ENCODE measurements at places on chromosomes 2 and 18.

- DNase-seq: peak; percentile 25
Observed at GRCh38 chr2:185618625-185619024, 120.0 kb upstream of the FSIP2 start.

DNA sequence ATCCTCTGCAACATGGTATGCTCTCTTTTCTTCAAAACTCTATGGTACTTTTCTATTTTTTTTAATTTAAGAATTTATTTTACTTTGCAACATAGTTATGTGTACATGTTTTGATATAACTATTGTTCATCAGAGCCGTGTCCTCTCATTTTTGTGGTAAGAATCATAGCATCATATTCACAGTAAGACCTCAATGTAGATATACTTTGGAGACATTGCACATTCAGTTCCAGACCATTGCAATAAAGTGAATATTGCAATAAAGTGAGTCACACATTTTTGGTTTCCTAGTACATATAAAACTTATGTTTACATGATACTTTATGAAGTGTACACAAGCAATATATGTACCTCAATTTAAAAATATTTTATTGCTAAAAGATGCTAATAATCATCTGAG is 22.7 kb upstream of the LINC00305 start:
- DNase-seq: peak; percentile 47

DNA sequence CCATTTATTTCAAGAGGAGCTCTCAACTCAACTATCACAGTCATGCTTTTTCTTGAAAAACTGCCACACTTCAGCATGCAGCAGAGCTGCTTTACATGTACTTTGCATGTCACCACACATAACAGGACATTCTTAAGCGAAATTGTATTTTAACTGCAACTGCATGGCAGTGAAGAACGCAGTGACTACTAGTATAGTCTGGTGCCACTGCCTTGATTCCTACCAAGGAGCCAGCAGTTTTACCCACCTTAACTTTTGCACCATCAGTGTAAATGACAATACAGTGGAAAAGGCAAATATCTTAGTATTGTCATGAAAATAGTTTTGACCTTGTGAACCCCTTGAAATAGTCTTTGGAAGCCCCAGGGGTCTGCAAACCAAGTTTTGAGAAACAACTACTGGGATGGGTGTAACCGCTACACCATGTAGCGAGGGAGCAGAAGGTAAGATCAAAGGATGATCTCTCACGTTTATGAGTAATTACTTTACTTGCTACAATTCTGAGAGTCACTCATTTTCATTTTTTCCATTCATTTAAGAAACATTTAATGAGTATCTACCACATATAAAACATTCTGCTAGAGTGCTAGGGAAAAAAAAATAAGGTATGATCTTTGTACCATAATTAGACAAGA is 32.3 kb upstream of the MPP4 start:
- no peak for DNase-seq

DNA sequence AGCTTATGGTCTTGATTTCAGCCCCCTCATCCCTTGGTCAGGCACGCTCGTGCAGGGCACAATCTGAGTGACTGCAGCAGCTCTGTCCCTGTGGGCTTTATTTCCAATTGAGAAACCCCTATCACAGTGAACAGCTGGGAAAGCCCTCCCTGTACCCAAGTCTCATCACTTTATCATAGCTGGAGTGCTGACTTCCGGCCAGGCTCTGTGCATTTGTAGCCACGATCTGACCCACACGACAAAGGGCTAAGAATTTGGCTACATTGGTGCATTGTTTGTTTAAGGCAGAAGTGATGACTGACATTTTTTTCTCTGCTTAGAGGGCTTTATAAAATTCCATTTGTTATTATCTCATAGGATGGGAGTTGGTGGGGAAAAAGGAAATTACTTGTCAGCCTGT is 184.4 kb downstream of the KCNS3 start:
- no peak for DNase-seq

DNA sequence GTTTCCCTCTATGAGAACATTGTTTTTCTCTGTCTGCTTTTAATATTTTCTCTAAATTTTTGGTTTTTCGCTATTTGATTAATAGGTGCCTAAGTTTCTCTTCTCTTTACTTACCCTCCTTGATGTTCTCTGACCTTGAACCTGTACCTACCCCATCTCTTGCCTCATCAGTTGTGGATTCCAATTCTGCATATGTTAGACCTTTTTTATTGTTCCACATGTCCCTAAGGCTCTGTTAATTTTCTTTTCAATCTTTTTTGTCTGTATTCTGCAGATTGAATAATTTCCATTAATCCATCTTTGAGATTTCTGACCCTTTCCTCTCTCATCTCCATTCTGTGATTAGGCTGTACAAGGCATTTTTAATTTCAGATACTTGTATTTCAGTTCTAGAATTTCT is 23.1 kb downstream of the RELCH start:
- DNase-seq: no peak

GRCh38 chr18:32368991-32369390 is 101.7 kb downstream of the GAREM1 start:
- no peak for DNase-seq

DNA sequence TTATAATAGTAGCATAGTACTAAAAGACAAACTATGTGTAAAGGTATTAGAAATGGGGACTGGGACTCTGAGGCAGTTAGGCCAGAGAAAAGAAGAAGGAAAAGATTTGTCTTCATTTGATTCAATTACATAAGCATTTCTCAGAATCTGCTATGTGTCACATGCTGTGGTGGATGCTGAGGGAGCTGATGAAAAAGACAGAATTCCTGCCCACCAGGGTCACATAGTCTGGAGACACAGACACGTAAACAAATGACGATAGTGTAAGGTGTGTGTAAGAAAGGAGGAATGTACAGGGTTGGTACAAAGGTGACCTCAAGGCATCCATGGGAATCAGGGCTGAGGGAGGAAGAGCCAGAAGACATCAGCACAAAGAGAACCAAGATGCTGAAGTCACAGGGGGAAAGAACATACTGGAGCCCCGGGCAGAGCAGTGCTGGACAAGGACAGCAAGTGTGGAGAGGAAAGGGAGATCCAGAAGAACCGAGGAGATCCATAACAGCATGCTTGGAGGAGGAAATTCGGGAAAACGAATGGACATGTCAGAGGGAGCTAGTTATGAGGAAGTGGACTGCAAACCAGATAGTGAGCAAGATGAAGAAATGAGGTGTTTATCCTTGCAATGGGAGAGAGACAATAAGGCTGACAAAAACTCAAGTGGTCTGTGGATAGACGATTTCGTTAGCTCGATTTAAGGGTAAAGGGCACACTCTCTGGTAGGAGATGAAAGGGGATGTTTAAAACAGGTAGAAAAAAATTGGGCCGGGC is 1.2 kb upstream of the MAPRE3 start:
- no peak for DNase-seq

- DNase-seq: peak; percentile 59
Observed at GRCh38 chr18:7272311-7273049, 41.6 kb downstream of the LRRC30 start.

- no peak for DNase-seq
Observed at GRCh38 chr2:47838686-47839085, 55.7 kb downstream of the MSH6 start.

DNA sequence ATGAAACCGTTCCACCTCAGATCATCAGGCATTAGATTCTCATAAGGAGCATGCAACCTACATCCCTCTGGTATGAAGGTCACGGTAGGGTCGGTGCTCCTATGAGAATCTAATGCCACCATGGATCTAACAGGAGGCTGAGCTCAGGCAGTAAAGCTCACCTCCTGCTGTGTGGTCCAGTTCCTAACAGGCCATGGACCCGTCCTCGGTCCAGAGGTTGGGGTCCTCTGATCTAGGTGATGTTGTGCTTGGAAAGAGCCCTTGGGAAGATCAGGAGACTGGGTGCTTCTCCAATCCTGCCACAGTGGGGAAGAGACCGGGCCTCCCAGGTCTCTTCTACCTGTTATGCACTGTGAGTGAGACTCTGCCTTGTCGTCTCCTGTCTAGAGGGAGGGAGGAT is 104.6 kb downstream of the ACKR3 start:
- DNase-seq: no peak

DNA sequence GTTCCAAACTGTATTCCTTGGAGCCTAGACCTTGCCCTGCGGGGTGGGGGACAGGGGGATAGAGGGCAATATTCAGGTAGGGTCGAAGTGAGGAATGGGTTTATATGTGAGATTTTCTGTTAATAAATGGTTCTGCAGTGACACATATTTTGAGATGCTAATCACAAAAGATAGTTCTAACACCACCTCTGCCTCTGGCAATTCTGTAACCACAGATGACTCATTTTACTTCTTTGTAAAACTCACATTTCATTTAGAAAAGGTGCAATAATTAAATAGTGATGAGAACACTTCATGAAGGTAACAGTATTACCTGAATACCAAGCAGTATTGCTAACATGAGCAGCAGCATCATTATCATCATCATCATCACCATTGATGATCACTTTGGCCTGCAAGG is 306.6 kb downstream of the SUCLG1 start:
- no peak for DNase-seq
